ENCODE measurements at places on chromosomes 3 and 15.

- peak; percentile 38 for DNase-seq
Measured at GRCh38 chr15:43133430-43134156, at the start of gene TMEM62. Gene TMEM62, plus strand, starts transcription at chr15:43133586. Its CDS starts 217 bp downstream, at chr15:43133803.

DNA sequence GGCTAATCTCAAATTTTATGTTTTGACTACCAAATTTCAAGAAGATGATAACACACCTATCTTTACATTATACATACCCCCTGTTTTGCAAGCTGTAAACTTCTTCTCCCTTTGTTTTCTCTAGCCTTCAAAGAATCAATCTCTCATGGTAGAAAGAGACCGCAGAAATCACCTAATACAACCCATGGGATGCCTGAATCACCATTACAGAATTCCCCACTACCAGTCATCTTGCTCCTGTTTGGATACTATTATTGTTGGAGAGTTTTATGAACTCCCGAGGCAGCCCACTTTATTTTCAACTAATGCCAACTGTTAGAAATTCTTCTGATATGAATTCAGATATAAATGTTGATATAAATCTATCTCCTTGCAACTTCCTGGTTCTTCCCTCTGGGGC lies 110.9 kb downstream of the FRMD5 start:
- DNase-seq = no peak

DNA sequence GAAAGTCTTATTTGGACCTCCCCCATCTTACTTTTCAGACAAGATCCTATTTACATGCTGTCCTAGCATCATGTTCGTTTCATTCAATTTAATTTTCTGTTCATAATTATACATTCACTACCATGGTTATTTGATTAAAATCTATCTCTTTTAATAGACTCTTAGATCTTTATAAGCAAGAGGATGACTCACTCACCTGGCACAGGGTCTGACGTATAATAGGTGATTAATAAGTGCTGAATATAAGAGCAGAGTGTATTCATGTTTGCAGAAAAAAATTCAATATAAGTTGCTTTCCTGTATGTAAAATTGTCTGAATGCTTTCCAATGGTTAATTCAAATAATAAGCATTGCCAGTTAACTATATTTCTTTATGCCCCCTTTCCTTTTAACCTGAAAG lies 165.5 kb upstream of the CBLB start:
- no peak for DNase-seq

- no peak for DNase-seq
Measured at GRCh38 chr3:168364967-168365366, 269.2 kb upstream of the GOLIM4 start.

DNA sequence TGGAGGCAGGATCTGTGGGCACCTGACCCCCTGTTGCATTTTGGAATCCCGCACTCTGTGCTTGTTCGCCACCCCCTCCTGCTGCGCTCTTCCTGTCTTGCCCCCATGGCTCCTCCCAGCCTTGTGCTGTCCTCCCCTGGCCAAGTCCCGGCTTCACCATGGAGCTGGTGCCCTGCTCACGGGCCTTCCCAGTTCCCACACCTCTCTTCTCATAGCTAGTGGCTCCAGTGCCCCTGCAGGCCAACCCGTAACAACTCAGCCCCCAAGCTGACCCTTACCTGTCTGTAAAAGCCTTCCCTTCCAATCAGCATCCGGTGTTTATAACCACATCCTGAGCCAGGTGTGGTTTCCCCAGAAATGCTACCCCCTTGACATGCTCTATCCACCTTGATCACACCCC lies 407.7 kb upstream of the C2CD4B start:
- no peak for DNase-seq

DNA sequence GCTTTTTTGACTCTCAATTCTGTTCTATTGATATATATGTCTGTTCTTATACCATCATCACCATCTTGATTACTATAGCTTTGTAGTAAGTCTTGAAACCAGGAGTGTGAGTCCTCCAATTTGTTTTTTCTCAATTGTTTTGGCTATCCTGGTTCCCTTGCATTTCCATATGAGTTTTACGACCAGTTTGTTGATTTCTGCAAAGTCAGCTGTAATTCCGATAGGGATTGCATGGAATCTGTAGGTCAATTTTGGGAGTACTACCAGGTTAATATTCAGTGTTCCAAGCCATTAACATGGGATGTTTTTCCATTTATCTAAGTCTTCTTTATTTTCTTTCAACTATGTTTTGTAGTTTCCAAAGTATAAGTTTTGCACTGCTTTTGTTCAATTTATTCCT lies 27.0 kb downstream of the PGBD4 start:
- no peak for DNase-seq

Measured in activated T-helper 1 cell treated with anti-CD3 and anti-CD28 coated beads, Interleukin-2, amount 50 U/mL, for 16 hours (primary cell).